ENCODE measurements at places on chromosomes 13 and 19.

- DNase-seq, result no peak
These were observed 556.1 kb downstream of the EFNB2 start for GRCh38 chr13:105979131-105980011.

- no peak for DNase-seq
These were observed 11.4 kb downstream of the SLC1A6 start for GRCh38 chr19:14968247-14968646.

GRCh38 chr19:18093439-18094161 lies 4.0 kb upstream of the MAST3 start:
- DNase-seq, result peak; percentile 45

DNA sequence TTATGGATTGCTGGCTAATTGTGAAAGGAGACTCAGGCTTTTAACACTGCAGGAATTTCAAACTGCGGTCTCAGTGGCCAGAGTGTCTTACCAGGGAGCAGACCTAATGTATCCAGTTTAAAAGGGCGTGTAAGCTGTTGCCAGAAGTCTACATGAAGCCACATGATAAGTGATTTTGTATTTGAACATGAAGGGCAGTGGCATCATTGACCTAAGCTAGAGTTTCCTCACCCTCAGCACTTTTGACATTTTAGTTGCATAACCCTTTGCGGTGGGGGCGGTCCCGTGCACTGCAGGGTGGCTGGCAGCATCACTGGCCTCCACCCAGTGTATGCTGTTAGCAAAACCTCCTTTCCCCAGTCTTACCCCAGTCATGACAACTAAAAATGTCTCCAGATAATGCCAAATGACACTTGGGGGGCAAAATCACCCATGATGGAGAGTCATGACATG lies 23.7 kb upstream of the GPR18 start:
- no peak for DNase-seq

- DNase-seq, result no peak
These were observed 163.9 kb downstream of the TEX29 start for GRCh38 chr13:111484141-111484925.

DNA sequence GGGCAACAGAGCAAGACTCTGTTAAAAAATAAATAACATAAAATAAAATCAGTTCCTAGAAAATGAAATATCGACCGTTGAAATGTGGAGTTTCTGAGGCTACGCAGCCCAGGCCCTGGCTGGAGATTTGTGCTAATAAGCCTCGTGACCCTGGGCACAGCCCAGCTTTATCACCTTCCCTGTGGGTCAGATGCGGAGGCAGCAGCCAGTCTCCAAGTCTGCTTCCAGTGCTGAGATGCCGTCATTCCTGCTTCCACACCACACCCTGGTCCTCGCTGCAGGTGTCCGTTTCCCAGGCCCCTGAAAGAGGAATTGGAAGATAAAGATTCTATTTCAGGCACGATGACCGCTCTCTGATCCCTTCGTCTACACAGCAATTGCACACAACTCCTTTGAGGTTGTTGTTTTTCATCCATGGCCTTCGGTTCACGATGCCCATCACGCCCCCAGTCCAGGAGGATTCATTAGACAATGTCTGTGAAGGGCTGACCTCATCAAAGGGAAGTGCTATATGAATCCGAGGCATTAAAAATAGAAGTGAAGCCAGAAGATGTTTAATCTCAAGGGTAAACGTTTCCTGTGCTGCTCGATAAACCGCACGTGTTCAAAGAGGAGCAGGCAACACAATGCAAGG lies 48.3 kb upstream of the ATP11A start:
- DNase-seq, result no peak

GRCh38 chr19:56567274-56568120 lies at the start of gene ZNF470:
Gene ZNF470, plus strand, starts transcription at chr19:56567468. Its CDS starts 2,844 bp downstream, at chr19:56570312.
- DNase-seq, result peak; percentile 84

- no peak for DNase-seq
These were observed 1091.8 kb downstream of the PCDH9 start for GRCh38 chr13:66138172-66138811.

DNA sequence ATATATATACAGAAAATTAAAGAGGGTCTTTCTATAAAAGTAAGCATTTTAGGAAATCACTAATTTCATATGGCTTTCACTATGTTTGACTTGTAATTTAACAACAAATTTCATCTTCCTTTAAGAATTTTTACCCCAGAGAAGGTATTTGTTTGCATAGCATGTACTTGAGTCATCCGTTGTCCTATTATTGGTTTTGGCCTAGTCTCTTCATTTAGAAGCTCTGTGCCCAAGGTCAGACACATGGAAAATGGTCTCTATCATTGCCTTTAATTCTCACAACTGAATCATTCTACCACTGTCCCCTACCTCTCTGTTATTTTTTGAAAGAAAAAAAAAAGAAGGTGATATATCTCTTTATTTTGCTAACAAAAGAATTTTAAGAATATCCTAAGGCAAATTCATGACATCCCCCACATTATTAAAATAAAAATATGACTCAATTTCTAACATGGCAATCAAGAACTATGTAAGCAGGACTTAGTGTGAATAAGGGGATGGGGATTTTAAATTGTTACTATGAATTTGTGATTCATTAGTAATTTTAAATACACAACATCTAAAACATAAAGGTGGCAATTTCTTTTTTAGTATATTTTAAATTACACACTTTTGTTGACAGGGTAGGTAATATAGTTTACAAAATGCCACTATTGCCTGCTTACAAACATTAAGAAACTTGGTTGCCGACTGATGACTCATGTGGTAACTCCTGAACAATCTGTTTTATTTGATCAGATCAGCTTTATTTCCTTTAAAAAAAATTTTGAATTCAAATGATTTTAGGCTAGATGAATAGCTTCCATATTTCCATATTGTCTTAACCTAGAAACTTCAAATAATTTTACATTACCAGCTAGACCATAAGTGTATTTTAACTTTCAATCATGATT lies 13.9 kb downstream of the SLITRK5 start:
- DNase-seq, result no peak

DNA sequence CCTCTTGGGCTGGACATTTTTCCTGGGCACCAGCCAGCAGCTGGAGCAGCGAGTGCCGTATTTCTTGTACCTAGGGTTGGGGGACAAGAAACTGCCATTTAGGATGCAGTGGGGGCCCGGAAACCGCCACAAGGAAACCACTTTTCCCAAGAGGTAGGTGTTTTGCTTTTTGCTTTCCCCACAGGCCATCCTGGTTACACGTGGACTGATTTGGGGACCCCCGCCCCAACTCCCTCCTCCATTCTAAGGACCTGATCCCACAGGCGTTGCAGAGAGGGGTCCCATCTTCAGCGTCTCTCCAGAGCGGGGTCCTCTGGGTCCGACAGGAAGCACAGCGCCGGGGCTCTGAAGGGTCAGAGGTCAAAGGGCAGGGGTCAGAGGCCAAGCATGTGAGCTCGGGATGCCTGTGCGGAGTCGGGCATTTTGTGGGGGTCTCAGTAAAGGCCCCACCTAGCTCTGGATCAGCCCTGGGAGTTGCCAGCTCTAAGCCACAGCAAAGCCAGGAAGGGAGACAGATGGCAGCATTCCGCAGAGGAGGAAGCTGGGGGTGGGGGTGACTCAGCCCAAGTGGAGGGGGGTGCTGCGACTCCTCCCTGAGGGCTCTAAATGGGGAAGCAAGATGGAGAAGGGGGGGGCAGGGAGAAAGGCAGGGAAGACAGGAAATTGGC lies 4.3 kb downstream of the ZGLP1 start:
- DNase-seq, result peak; percentile 47

DNA sequence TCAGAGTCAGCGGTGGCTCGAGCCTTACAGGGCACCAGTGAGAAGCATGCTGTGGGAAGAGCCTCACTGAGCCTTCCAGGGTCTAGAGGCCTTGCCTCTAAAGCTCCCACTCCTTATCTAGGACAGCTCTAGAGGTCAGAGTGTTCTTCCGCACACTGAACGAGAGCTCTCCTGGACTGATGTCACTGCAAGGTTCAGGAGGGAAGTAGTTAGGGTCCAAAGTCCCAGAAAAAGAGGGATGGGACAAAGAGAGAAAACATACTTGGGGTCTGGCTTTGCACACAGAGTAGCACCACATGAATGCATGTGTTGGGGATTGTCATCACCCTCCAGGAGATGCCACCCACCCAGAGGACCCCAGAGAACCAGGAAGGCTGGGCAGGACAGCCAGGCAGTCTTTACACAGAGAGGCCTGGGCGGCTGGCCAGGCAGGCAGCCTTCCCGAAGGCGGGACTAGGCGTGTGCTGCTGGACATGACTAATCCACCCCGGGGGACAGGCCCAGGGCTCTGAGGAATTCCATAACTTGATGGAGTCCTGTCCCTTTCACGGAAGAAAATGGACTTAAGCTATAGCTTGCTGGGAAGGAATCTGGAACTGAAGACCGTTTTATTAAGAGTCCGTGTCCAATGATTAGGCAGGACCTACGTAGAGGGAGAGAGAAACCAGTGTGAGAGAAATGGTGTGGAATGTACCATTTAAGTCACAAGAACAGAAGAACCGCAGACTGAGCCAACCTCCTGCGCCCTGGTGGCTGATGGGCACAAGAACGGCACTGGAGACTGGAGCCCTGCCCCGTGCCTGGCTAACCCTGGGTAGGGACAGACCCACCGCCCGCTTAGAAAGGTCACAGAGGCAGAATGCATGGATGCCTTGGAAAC lies 16.6 kb upstream of the EPHX3 start:
- no peak for DNase-seq

DNA sequence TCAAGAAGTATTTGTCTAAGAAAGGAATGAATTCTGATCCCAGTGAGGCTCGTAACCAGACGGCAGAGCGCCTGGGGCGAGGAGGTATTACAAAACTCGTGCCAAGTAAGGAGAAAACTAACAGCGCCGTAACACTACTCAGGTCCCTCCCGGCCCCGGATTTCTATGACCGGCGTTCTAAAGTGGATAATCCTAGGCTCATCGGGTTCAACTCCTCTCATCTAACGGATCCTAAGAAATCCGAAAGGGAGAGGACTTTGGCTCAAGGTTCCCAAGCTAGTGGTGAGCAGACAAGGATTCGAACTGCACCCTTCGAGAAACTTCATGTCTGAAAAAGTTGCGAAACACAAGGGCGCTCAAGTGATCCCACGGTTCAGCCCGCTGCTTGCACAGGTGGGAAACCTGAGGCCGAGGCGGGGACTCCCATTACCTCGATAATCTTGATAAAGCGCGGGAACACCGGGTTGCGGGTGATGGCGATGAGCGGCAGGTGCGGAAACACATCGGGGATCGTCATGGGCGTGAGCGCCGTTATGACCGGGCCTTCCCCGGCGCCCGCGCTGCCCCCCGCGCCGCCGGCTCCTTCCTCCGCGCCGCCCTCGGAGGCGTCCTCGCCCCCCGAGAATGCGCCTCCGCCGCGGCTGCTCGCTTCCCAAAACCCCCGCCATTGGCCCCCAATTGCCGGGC lies 529 bp downstream of the LONP1 start:
- DNase-seq, result no peak

- DNase-seq, result no peak
These were observed at the start of gene ATXN8OS for GRCh38 chr13:70107498-70108281. Gene ATXN8OS, plus strand, starts transcription at chr13:70107826.

DNA sequence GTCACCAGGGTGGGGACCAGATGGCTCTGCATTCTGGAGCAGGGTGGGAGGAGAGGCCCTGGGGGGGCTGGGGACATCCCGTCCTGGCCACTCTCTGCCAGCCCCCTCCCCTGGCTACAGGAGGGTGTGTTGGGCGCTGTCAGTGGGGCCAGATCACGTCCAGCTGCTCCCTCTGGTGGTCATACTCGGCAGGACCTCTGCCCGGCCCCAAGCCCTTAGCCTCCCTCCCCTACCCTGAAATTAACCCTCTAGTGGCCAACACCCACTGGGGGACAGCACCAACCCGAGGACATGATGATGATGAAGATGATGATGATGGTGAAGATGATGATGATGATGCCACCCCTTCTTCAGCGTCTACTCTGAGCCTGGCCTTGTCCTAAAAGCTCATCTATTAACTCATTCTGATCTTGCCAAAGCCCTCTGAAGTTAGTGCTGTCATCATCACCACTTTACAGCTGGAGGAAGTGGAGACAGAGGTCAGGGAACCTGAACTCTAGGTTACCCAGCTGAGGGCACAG lies 590 bp upstream of the LGI4 start:
- no peak for DNase-seq

GRCh38 chr13:31826521-31826920 lies 87.2 kb downstream of the RXFP2 start:
- no peak for DNase-seq

DNA sequence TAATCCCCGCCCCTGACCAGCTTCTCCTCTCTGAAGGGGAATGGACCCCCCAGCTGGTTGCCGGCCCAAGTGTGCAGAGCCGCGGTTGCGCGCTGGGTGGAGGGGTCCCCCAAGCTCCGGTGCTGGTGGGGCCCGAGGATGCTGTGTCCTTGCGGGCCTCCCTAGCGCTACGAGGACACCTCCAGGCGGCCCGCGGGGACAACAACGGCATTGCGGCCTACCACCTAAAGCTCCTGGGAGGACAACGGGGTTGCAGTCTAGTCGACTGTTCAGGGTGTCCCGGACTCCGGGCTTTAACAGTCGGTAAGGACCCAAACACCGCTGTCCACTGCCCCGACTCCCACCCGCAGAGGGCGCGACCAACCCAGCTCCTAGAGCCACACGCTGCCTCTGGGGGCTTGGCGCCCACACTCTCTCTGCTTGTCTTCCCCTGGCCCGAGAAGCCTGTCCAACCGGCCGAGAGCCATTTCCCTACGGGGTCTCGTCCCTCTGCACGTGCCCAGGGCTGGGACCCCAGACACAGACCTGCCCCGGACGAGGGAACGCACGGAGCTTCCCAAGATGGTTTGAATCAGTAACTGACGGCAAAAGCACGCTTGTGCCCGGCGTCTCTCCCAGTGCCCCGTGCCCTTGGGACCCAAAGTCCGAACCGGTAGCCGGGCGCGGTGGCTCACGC lies 927 bp upstream of the SDHAF1 start:
- no peak for DNase-seq

Data from DMS 273 treated with DMSO at 0.1 percent for 48 hours (cell line).